A673 (cell line): ENCODE measurements at places on chromosomes 3 and 15. TPM values are rescaled to one million over a fixed set of nuclear protein-coding genes. Genes with fewer than 3 reads are reported as not detected.
A peak's percentile ranks its signal among the peaks of the same experiment; 100 is the strongest.

- no peaks in the 10 kb centered on the region for H3K36me3 ChIP-seq
- H3K4me3 ChIP-seq = no peak overlapping the region
- no peak overlapping the region for H3K27ac ChIP-seq
- DNase-seq = no peak
- no peaks in the 10 kb centered on the region for H3K27me3 ChIP-seq
Measured at GRCh38 chr3:119300991-119301391, 6.8 kb downstream of the ARHGAP31 start.

- H3K4me3 ChIP-seq = peak overlapping the region; percentile 85
- H3K27me3 ChIP-seq = no peaks in the 10 kb centered on the region
- peak overlapping the region; percentile 95 for H3K27ac ChIP-seq
- peaks cover 6% of the 10 kb centered on the region for H3K4me1 ChIP-seq
- peaks cover 4% of the 10 kb centered on the region for H3K36me3 ChIP-seq
Measured at GRCh38 chr3:143001034-143001368, 369 bp upstream of the U2SURP start.

GRCh38 chr15:45458746-45459403 lies 63.7 kb downstream of the SLC30A4 start:
- H3K27ac ChIP-seq = no peak overlapping the region
- H3K4me1 ChIP-seq = peaks cover 8% of the 10 kb centered on the region
- peak overlapping the region; percentile 47 for H3K4me3 ChIP-seq
- no peaks in the 10 kb centered on the region for H3K36me3 ChIP-seq
- DNase-seq = peak; percentile 72
- H3K27me3 ChIP-seq = no peaks in the 10 kb centered on the region

- H3K4me1 ChIP-seq = peaks cover 24% of the 10 kb centered on the region
- no peaks in the 10 kb centered on the region for H3K27me3 ChIP-seq
- H3K27ac ChIP-seq = no peak overlapping the region
- H3K4me3 ChIP-seq = no peak overlapping the region
Measured at GRCh38 chr3:156483002-156483401, 71.9 kb downstream of the SSR3 start.

GRCh38 chr15:29528276-29528675 lies 258.7 kb upstream of the NSMCE3 start:
- H3K27ac ChIP-seq = no peak overlapping the region
- no peaks in the 10 kb centered on the region for H3K4me1 ChIP-seq
- DNase-seq = no peak
- no peaks in the 10 kb centered on the region for H3K27me3 ChIP-seq
- H3K4me3 ChIP-seq = no peak overlapping the region

DNA sequence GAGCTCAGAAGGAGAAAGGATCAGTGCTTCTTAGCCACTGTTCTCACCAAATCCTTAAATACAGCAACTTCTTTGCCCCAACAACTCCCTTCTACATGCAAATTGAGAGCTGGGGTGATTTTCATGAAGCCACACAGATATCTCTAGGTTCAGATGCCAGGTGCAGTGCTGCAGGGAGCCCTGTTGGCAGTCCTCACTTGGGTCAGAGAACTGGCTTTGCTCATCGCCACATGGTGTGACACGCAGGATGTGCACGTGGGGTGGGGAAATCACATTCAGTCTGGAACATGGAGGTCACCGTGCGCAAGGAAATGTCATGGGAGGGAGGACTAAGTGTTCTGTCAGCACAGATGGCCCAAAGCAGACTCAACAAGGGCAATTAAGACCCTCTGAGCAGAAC lies 103.8 kb downstream of the WDR76 start:
- no peaks in the 10 kb centered on the region for H3K27me3 ChIP-seq
- DNase-seq = no peak
- no peak overlapping the region for H3K27ac ChIP-seq

GRCh38 chr15:101351736-101352135 lies 56.7 kb upstream of the SNRPA1 start:
- no peaks in the 10 kb centered on the region for H3K4me1 ChIP-seq
- H3K4me3 ChIP-seq = no peak overlapping the region
- no peak overlapping the region for H3K27ac ChIP-seq
- H3K27me3 ChIP-seq = no peaks in the 10 kb centered on the region
- DNase-seq = no peak
- H3K36me3 ChIP-seq = no peaks in the 10 kb centered on the region

DNA sequence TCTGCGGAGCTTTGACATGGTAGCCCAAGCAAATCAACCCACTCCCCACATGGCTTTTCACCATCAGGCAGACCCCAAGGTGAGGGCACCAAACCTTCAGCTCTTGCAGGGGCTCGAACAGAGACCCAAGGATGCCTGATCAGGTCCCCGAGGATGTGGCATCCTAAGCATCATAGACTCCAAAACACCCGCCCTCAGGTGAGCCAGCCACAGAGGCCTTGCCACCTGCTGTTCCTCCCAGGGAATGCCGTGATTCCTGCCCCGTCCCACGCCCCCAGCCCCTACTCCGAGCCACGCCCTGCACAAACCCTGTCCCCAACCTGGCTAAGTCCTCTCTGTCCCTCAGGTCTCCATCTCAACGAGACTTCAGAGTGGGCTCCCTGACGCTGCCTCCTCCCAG lies 34.7 kb upstream of the SLC41A3 start:
- no peak overlapping the region for H3K4me3 ChIP-seq
- H3K4me1 ChIP-seq = no peaks in the 10 kb centered on the region
- no peak overlapping the region for H3K27ac ChIP-seq
- H3K27me3 ChIP-seq = no peaks in the 10 kb centered on the region

DNA sequence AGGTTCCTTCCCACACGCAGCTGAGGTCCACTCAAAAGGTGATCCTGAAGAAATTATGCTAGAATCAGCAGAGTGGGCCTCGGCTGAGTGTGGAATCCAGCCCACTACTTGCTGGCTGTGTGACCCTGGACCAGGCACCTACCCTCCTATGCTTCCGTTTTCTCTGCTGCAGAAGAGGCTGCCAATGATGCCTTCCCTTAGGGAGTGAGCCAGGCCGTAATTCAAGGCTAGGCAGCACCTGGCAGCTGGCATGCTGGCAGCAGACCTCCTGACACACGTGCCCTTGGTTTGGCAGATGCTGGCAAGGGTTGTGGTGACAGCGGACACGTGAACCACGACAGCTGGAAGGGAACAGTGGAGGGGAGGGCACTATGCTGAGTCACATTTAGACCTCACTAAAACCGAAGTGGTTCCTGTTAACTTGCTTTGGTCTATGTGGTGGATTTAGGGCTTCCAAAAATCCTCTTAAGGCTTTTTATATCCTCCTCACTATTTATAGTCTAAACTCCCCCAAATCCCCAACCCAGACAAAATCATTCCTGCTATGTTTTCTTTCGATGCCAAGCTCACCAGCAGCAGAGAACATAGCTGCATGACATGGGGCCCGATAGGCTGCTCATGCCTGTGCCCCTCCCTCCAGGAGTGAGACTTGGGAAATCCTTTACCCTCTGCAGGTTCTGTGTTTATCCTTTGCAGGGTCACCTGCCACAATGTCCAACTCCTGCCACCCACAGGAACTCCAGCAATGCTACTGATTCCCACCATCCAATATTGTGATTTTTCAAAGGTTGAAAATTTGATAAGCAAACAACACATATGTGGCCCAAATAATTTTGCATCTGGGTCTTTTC lies 10.6 kb upstream of the PCSK6 start:
- no peak for DNase-seq
- H3K4me3 ChIP-seq = no peak overlapping the region

GRCh38 chr15:64067564-64068030 lies 21.3 kb upstream of the DAPK2 start:
- H3K27ac ChIP-seq = no peak overlapping the region
- H3K4me1 ChIP-seq = no peaks in the 10 kb centered on the region
- no peaks in the 10 kb centered on the region for H3K36me3 ChIP-seq
- no peaks in the 10 kb centered on the region for H3K27me3 ChIP-seq
- peak; percentile 86 for DNase-seq
- H3K4me3 ChIP-seq = no peak overlapping the region

- H3K27ac ChIP-seq = peak overlapping the region; percentile 20
- H3K4me3 ChIP-seq = no peak overlapping the region
- DNase-seq = no peak
- H3K36me3 ChIP-seq = no peaks in the 10 kb centered on the region
- H3K4me1 ChIP-seq = peaks cover 26% of the 10 kb centered on the region
Measured at GRCh38 chr15:69061414-69061842, 46.9 kb downstream of the NOX5 start.

DNA sequence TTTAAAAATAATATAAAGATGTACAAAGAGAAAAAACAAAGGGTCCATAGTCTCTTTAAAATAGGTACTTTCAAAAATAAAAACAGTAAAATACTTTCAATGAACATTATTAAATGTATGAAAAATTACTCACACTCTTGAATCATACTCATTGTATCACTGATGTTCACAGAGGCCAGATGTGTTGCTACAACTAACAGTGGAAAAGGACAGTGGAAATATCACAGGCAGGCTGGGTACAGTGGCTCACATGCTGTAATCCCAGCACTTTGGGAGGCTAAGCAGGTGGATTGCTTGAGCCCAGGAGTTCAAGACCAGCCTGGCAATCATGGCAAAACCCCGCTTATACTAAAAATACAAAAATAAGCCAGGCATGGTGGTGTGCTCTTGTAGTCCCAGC lies 26.8 kb downstream of the NPHP3 start:
- H3K27ac ChIP-seq = no peak overlapping the region
- no peaks in the 10 kb centered on the region for H3K27me3 ChIP-seq
- H3K36me3 ChIP-seq = peaks cover 9% of the 10 kb centered on the region
- DNase-seq = no peak

GRCh38 chr15:90439946-90440345 lies 51.9 kb downstream of the IQGAP1 start:
- no peak for DNase-seq
- H3K36me3 ChIP-seq = peaks cover 11% of the 10 kb centered on the region
- peaks cover 12% of the 10 kb centered on the region for H3K4me1 ChIP-seq
- H3K27ac ChIP-seq = no peak overlapping the region
- H3K4me3 ChIP-seq = no peak overlapping the region

DNA sequence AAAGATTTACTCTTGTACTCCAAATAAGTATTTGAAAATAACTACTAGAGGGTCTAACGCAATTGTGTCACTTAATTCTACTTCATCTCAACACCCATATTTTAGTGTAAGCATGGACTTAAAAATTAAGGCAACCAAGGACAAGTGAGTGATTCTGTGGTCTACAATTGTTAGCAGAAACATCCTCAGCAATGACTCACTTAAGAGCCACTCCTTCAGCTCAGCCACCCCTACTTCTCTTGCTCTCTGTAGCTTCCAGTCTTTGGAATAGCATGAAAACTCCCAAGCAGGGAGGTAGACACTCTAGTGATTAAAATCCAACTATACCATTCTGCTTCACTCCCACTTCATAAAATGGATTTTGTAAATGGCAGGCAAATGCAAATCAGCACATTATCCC lies 116.0 kb upstream of the LRRN1 start:
- H3K27ac ChIP-seq = no peak overlapping the region
- H3K36me3 ChIP-seq = no peaks in the 10 kb centered on the region
- no peaks in the 10 kb centered on the region for H3K27me3 ChIP-seq

GRCh38 chr3:66553441-66554113 lies 52.8 kb upstream of the LRIG1 start:
- no peaks in the 10 kb centered on the region for H3K27me3 ChIP-seq
- no peak overlapping the region for H3K4me3 ChIP-seq
- H3K4me1 ChIP-seq = no peaks in the 10 kb centered on the region
- H3K27ac ChIP-seq = no peak overlapping the region
- DNase-seq = no peak
- no peaks in the 10 kb centered on the region for H3K36me3 ChIP-seq

- no peaks in the 10 kb centered on the region for H3K36me3 ChIP-seq
- DNase-seq = no peak
- no peak overlapping the region for H3K27ac ChIP-seq
- H3K4me3 ChIP-seq = no peak overlapping the region
- H3K27me3 ChIP-seq = no peaks in the 10 kb centered on the region
- H3K4me1 ChIP-seq = no peaks in the 10 kb centered on the region
Measured at GRCh38 chr3:161822291-161822690, 325.7 kb downstream of the OTOL1 start.

GRCh38 chr3:186417791-186418190 lies 55.8 kb upstream of the DGKG start:
- no peaks in the 10 kb centered on the region for H3K27me3 ChIP-seq
- H3K27ac ChIP-seq = no peak overlapping the region
- DNase-seq = peak; percentile 19

- H3K4me3 ChIP-seq = no peak overlapping the region
- H3K27ac ChIP-seq = no peak overlapping the region
- no peaks in the 10 kb centered on the region for H3K36me3 ChIP-seq
- no peak for DNase-seq
Measured at GRCh38 chr3:83065851-83066460, 1304.5 kb upstream of the GBE1 start.

DNA sequence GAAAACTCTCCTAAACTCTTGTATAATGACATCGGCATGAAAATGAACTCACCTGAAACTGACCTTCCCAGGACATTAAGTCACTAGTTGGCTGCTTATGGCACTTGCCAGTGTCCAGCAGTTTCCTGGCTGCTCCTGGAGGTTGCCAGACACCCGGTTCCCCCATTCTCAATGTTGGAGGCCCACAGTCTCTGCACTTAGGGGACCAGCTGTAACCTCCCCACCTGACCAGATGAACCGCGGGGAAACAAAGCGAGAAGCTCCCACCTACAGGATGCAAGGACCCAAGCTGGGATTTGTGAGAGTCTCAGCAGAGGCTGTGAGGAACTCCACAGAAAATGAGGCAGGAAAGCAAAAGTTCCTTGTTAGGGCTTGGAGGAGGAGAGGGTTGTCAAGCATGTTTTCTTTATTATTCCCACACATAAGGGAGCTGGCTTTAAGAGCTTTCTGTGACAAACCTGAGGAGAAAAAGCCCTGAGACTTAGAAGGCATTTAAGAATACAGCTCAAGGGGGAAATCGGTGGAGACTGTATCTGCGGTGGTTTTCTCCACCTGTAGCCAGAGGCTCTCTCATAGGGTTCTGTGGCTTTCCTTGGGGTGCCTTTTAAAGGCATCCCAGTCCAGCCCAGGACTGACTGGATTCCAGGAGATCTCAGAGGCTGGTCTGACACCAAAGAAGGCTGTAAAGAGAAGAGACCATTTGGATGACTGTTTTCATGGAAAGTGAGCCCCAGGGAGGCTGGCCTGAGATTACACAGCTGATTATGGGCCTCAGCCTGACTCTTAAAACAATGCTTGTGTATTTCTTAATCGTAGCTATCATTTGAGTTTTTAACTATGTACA lies 4.6 kb downstream of the TPM1 start:
- H3K36me3 ChIP-seq = no peaks in the 10 kb centered on the region
- H3K4me3 ChIP-seq = peak overlapping the region; percentile 81
- H3K4me1 ChIP-seq = peaks cover 36% of the 10 kb centered on the region
- H3K27me3 ChIP-seq = peaks cover 40% of the 10 kb centered on the region
- DNase-seq = no peak

DNA sequence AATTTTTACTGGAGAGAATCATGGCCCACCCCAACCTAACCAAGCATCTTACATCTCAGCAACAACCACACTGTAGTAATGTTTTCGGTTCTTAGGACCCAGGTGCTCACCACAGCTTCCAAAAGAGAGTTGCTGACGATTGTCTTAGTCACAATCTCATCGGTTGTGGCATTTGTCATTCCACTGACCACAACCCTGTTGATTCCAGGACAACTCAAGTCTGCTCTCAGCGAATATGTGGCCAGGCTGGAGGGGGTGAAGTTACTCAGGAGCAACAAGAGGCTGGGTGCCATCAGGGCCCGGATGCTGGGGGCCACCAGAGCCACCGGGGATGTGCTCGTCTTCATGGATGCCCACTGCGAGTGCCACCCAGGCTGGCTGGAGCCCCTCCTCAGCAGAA lies 25.9 kb downstream of the GALNT15 start:
- no peaks in the 10 kb centered on the region for H3K4me1 ChIP-seq
- no peaks in the 10 kb centered on the region for H3K36me3 ChIP-seq
- no peak overlapping the region for H3K4me3 ChIP-seq
- H3K27ac ChIP-seq = no peak overlapping the region

The TMIE gene
- 0.17 TPM in 1 of 2 replicates, not detected in the other for total RNA-seq

The PRTG gene
- 0.02 TPM in 1 of 2 replicates, not detected in the other for total RNA-seq

The CEP152 gene
- 31.6 and 33.7 TPM in 2 replicates for total RNA-seq

The ACKR2 gene
- not detected in 2 replicates for total RNA-seq

The FBXO40 gene
- not detected in 2 replicates for total RNA-seq

The FAM174B gene
- total RNA-seq = 2.7 and 3.7 TPM in 2 replicates

The MYZAP gene
- not detected in 2 replicates for total RNA-seq

The TYRO3 gene
- 26.0 and 32.5 TPM in 2 replicates for total RNA-seq

The CILP gene
- 0.04 TPM in 1 of 2 replicates, not detected in the other for total RNA-seq

The ISL2 gene
- total RNA-seq = 3.8 and 5.5 TPM in 2 replicates
